Fibroblast of skin of back (primary cell): ENCODE measurements at places on chromosomes 12 and 14.

DNA sequence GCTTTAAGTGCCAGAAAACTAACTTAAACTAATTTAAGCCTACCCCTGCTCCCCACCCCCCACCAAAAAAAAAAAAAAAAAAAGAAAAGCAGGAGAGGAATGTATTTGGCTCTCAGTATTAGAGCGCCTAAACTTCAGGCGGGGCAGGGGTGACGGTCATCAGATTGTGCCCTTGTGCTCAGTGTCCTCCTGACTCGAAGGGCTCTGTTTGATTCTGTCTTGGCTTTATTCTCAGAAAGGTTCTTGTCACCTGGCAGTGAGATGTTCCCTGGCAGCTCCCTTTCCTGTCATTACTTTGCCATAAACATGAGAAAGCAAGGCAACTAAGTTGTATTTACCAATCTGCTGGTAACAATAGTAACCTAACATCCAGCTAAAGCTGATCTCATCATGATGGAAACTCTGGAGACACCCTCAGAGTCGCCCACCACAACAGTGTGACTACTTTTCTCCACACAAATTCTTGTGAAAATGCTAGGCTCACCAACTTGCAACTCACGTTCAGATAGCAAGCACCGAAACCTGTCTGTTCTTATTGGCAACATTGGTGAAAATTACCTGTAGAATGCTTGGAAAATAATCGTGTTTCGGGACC is 39.0 kb upstream of the WNK1 start:
- DNase-seq = no peak

- no peak for DNase-seq
Observed at GRCh38 chr12:107275530-107275929, 182.2 kb upstream of the CRY1 start.

- peak; percentile 49 for DNase-seq
Observed at GRCh38 chr12:46402941-46403718, 30.6 kb upstream of the SLC38A2 start.

GRCh38 chr14:104094056-104094708 is 8.7 kb downstream of the ASPG start:
- no peak for DNase-seq

DNA sequence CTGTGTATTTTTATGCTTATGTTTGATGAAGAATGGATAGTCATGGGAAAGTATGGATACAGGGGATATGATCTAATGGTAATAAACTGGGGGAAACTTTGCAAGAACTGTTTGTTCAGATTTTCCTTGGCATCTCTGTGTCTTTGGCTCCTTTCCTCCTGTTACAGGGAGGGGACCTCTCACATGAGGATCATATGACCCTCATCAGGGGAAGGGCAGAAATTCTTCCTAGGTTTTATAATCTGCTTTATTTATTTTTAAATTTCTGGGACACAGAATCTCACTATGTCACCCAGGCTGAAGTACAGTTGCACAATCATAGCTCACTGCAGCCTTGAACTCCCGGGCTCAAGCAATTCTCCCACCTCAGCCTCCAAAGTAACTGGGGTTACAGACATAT is 526.5 kb downstream of the CCER1 start:
- no peak for DNase-seq

DNA sequence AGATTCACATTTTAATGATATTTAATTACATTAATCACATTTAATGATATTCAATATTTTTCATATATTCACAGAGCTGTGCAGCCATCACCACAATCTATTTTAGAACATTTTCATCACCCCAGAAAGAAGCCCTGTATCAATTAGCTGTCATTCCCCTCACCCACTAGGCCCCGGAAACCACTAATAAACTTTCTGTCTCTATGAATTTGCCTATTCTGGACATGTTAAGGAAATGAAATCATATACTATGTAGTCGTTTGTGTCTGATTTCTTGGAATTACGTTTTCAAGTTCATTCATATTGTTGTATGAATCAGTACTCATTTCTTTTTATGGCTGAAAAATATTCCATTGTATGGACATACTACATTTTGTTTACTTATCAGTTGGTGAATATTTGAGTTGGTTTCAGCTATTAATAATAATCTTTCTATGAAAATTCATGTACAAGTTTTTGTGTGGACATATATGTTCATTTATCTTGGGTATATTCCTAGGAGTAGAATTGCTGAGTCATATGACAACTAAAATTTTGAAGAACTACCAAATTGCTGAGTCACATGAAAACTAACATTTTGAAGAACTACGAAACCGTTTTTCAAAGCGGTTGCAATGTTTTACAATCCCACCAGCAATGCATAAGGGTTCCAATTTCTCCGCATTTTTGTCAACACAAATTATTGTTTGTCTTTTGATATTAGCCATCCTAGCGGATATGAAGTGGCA is 11.7 kb upstream of the OTOGL start:
- DNase-seq = peak; percentile 18

GRCh38 chr12:76587428-76588178 is 28.0 kb upstream of the OSBPL8 start:
- DNase-seq = no peak

- DNase-seq = no peak
Observed at GRCh38 chr14:54788701-54789100, 113.9 kb downstream of the GCH1 start.

- no peak for DNase-seq
Observed at GRCh38 chr12:104507672-104508071, 50.9 kb downstream of the CHST11 start.

DNA sequence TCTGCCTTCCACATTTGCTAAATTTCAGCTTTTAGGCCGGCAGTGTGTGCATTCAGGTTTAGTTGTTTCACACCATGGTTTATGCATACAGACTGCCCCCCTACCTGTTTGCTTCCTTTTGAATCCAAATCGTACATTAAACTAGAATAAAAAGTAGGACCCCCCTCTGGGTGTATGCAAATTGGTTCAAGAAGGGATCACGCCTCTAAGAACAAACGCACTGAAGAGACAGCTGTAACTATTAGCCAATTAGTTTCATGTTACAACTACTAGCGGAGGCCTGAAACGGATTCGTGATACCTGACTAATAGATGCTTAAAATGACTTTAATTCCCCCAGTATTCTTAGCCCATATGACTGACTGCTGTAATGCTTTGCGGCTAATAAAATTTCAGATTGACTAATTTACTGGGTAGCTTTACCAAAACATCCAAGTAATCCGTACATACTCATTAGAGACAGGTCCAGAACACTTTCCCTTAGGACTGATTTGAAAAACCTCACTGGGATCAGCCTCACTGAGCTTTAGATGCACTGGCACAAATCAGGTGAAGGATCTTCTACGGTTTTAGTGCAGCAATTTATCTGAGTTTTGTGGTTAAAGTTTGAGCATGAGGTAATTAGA is 411.8 kb downstream of the NPAS3 start:
- no peak for DNase-seq

DNA sequence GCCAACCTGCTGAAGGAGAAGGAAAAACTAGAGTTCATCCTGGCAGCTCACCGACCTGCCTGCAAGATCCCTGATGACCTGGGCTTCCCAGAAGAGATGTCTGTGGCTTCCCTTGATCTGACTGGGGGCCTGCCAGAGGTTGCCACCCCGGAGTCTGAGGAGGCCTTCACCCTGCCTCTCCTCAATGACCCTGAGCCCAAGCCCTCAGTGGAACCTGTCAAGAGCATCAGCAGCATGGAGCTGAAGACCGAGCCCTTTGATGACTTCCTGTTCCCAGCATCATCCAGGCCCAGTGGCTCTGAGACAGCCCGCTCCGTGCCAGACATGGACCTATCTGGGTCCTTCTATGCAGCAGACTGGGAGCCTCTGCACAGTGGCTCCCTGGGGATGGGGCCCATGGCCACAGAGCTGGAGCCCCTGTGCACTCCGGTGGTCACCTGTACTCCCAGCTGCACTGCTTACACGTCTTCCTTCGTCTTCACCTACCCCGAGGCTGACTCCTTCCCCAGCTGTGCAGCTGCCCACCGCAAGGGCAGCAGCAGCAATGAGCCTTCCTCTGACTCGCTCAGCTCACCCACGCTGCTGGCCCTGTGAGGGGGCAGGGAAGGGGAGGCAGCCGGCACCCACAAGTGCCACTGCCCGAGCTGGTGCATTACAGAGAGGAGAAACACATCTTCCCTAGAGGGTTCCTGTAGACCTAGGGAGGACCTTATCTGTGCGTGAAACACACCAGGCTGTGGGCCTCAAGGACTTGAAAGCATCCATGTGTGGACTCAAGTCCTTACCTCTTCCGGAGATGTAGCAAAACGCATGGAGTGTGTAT is 2.4 kb downstream of the FOS start:
- DNase-seq = no peak

DNA sequence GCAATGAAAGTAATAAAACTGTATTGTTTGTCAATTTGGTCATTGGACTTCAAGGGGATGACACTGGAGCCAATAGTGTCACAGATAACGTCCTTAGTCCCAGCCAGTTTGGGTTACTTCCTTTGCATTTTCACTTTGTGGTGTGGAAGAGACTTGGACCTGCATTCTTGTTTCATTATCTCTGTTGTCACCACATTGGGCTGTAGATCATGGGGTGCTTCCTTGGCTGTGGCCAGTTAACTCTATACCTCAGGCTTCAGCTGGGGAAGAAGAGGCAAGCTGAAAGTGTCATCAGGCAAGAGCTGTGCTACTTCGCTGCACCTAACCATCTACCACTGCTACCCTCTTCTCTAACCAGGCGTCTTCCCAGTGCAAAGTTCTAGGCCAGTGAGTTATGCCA is 15.1 kb upstream of the CISTR start:
- peak; percentile 33 for DNase-seq

- no peak for DNase-seq
Observed at GRCh38 chr14:104316121-104316722, 177.8 kb downstream of the KIF26A start.

GRCh38 chr12:4849115-4849541 is 60.6 kb upstream of the KCNA1 start:
- DNase-seq = peak; percentile 39

- DNase-seq = no peak
Observed at GRCh38 chr12:11904124-11904523, 166.6 kb upstream of the BCL2L14 start.

DNA sequence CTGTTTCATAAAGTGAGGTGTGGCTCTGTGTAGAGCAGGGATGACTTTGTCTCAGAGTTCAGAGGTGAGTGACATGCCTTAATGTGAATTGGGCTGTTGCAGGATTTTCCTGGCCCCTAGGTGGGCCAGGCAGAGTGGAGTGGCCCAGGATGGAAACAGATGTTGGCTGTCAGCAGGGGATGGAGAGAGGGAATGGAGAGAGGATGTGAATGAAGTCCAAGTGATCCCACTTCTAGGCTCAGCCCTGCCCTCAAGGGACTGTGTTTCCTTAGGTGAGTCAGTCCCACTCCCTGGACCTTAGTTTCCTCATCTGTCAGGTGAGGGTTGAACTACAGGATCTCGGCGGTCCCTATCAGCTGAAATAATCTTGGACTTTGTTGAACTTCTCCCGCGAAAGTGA is 7.5 kb downstream of the GALNT16 start:
- no peak for DNase-seq

DNA sequence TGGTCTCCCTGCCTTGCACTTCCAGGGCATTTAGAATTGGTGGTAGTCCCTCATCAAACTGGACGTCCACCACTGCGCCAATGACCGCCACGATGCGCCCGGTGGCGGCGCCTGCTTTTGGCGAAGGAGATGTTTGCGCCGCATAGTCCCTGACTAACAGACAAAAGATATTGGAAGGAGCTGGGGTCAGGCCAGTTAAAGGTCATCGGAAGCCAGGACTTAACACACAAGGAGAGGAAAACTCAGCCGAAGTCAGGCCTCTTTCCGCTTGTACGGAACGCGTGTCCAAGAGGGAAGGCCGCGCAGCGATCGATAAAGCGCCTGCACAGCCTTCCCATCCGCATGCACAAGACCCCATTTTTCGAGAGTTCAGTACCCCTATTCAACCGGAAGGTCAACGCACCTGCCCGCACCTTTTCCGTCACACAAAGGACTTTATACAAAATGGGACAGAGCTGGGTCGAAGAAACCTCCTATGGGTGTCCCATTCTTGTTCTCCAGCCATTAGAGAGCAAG is 525 bp downstream of the ATP5F1B start:
- DNase-seq = no peak

- DNase-seq = peak; percentile 32
Observed at GRCh38 chr14:74978416-74978947, 23.1 kb upstream of the PGF start.

DNA sequence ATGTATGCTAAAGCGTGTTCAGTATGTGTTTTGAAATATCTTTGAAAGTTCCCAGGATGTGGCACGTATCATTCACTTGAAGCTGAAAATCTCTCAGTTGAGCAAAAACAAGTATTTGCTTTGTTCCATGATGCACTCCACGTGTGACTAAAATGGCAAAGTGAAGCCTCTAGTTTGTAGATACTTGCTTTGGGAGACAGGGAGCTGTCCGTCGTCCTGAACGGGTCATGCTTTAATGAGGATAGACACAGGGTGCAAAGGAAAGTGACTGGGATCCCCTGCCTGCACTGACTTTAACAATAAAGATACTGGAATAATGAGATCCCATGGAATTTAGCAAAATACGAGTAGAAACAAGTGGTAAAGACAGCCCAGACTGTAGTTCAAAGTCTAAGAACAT is 991.4 kb downstream of the NRXN3 start:
- DNase-seq = peak; percentile 64

DNA sequence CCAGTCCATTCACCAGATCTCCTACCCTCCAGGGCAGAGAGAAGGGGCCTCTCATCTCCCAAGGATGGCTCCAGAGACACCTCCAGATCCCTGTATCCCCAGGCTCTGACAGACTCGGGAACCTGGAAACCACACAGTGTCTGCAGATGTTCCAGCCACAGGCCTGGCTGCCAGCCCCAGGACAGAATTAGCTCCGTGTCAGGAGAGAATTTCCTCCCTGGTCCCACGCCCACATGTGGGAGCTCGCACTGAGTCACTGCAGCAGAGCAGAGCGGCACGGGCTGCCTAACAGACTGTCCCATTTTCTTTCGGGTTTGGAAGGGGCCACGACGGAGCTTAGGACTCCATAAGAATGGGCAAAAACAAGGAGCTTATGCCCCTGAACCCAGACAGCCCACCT is 33.6 kb downstream of the CMKLR1 start:
- peak; percentile 90 for DNase-seq

GRCh38 chr12:124713041-124713435 is 145.6 kb upstream of the NCOR2 start:
- DNase-seq = no peak

DNA sequence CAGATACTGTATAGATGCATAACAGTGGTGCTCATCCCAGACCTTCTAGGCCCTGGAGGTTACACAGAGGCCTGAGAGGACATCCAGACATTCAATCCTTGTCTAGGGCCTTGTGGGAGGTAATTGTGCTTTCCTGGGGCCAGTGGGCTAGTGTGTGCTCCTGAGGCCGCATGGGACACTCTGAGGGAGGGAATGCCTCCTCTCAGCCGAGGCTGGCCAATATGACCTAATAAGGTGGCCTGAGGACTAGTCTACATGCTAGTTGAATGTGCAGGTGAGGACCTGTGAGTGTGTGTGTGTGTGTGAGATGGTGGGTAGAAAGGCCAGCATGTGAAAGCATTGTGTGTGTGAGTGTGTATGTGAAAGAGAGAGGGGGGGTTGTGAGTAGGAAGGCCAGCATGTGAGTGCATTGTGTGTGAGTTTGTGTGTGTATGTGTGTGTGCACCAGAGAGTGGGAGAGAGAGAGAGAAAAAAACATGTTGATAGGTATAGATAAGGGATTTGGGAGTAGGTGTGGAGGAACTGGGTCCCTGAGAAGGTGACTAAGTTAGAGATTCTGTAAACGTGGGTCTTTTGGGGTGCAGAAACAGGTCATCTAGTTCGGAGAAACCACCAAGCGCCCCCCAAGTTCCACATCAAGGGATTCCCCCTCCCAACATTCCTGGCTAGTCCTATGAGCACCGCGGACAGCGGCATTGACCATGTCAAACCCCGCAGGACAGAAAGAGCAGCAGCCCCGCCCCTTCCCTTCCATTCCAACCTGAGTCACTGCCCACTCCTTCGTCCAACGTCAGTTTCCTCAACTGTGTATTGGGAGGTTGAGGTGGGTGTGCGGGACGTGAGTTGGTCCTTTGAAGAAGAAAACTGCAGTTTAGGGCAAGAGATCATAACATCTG is 9.7 kb upstream of the KRT81 start:
- DNase-seq = peak; percentile 27
